ENCODE measurements at places on chromosomes 16 and 17.

GRCh38 chr17:74857191-74857590 lies 2.5 kb downstream of the GRIN2C start:
- DNase-seq: no peak

DNA sequence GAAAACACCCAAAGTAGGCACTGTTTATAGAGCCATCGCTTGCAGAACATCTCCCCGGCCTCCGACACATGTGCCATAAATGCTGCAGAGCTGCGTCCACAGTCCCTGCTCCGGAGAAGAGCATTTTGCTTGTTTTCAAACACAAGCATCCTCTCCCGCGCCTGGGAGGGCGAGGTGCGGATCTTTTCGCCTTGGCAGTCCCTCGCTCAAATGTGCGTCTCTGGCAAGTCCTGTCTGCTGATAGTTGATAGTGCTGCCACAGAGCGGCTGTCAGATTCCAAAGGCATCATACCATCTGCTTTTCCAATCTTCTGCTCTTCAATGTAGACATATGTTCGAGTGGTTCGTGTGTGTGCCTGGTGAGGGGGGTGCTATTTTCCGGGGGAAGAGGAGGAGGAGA lies 603.7 kb downstream of the MAF start:
- no peak for DNase-seq

DNA sequence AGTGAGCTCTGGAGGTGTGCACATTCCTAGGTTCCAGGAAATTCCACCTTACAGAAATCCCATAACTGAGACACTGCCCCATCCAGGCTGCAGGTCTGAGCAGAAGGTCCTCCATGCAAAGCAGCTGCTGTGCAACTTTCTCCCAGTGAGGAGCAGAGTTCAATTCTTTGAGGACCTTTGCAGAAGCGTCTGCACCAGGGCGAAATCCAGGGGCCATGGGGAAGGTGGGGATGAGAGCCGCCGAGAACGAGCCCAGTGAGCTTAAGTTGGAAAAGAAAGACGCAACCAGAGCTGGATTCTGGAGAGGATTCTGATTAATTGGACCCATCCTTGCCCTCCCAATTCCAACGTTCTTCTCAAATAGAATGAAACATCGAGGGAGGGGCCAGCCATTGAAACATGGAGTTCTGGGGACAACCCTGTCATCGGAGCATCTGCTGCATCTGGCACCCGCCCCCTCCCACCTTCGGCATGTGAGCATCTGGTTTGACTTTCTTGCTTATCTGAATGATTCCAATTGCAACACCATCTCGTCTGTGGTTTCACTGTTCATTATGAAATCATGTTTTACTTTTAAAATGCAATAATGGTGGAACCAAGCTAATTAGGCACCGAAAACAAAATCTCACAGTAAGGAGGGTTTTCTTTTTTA lies 190.6 kb upstream of the FOXF1 start:
- no peak for DNase-seq

- DNase-seq: no peak
Measured at GRCh38 chr16:87094556-87094865, 222.7 kb downstream of the C16orf95 start.

DNA sequence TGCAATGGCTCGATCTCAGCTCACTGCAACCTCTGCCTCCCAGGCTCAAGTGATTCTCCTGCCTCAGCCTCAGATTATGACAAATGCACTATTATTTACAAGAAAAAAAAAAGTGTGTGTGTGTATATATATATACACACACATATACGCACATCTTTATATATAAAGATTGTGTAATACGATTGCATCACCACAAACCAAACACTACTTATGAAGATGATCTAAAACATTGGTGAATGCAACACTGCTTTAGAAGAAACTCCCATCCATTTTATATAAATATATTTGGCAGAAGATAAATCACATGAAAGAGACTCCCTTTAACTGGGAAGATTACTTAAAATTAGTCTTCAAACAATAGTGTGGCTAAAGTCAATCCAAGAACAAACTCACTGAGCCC lies 96.7 kb downstream of the SYCE1L start:
- no peak for DNase-seq

DNA sequence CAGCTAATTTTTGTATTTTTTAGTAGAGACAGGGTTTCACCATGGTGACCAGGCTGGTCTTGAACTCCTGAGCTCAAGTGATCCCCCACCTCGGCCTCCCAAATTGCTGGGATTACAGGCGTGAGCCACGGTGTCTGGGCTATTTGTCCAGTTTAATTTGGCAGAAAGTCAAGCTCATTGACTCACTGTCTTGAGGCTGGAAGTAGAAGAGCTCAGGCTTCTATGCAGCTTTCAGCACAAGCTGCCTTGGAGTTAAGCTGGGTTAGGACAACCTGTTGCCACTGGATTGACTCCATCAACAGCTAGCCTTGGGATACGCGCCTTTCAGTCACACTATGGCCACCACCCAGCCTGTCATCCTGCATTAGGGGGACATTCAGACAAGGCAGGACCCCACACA lies 76.2 kb upstream of the DNAH17 start:
- DNase-seq: no peak

GRCh38 chr16:8644211-8645140 lies 23.0 kb downstream of the METTL22 start:
- no peak for DNase-seq

GRCh38 chr16:87407511-87408112 lies 15.5 kb downstream of the MAP1LC3B start:
- no peak for DNase-seq

DNA sequence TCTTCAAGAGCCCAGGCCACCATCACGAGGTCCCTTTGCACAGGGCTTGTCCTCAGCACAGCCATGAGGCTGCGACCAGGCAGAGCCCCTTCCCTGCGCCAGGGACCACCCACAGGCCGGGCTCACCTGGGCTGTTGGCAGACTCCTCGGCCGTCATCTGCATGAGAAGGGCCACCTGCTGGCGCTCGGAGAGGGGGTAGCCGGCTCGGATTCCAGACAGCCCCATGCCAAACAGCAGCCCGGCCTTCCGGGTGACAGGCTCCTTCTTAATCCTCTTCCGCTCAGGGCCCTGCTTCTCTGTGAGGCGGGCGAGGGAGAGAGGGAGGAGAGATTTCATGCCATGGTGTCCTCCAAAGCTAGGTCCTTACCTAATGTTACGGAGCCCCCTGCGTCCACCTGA lies 73.4 kb downstream of the ZNF778 start:
- no peak for DNase-seq

- DNase-seq: no peak
Measured at GRCh38 chr16:24102209-24102660, 153.9 kb upstream of the CACNG3 start.

DNA sequence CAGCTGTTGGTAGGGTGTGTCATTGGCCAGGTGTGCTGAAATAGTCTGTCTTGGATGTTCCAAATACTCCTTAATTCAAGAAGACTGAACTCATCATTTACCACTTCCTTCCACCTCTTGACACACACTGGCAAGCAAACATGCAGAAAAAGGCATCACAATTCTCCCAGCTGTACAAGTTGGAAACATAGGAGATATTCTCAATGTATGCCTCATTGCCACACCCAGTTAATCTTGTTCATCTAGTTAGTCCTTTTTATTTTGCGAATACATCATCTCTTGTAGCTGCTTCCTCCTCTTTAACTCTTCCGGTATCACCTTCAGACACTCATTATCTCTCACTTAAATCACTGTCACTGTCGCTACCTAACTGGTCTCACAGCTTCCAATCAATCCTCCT lies 75.1 kb upstream of the GOT2 start:
- DNase-seq: no peak

GRCh38 chr17:43398724-43399595 lies at the start of gene ARL4D:
TSS of gene ARL4D (plus strand) at chr17:43398993. CDS start at chr17:43399733, 740 bp downstream.
- DNase-seq: peak; percentile 50

DNA sequence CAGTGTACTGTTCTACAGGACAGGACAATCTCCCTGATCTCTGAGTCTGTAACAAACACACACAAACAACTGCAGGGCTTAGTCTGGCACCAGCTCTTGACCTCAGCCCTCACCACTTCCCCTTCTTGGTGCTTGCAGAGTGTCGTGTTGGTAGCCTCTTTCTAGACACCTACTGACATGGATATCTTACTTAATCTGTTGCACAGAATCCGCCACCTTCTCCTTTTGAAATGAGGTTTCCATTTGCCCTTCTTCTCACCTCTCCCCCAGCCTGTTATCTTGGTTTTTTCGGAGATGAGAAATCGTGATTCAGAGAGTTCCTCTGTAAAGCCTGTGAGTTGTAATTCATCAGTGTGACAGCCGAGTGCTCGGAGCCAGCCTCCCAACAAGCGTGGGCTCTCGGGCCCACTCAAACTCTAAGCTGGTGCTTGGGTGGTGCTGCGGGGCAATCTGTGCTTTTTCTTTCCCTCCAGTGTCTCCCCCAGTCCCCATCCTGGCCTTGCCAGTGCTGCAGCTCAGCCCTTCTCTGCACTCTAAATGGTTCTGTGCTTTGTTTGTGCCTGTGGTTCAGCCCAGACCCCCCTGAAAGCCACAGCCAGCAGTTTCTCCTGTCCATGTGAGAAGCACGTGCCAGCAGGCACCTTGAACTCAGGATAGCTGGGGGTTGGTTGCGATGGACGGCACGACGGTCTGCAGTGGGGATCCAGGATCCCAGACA lies 28.1 kb downstream of the KIAA0513 start:
- peak; percentile 74 for DNase-seq

DNA sequence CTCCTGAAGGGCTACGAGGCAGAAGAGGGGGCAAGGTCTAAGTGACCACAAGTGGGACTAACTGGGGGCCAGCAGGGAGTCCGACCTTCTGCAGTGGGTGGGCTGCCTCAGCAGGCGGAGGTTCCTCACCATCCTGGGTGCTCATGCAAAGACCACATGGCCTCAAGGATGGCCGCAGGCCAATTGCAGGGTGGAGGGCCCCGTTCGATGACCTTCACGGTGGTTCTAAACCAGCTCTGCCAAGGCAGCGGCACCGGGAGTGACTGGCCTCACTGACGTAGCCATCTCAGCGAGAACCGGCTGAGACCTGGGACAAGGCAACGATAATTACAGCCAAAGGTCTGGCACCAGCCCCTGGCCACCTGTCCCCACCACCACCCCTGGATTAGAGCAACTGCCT lies 5.7 kb downstream of the SMIM5 start:
- no peak for DNase-seq

DNA sequence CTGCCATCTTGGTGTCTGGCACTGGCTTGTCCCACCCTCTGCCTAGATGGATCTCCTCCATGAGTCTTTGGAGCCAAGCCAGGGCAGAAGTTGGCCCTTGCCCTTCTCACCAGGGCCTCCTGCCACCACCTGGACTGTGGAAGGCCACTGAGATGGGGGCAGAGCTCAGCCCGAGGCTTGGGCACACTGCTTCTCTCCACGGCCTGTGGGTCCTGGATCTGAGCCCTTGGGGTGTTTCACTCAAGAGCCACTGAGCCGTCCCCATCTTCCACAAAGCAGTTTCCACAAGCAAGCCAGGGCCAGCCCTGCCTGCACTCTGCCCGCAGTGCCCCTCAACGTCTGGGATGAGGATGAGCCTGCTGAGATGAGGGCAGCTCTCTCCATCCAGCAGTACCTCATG lies 16.7 kb upstream of the CD300A start:
- no peak for DNase-seq

GRCh38 chr16:66382966-66383299 lies 16.4 kb downstream of the CDH5 start:
- DNase-seq: no peak

DNA sequence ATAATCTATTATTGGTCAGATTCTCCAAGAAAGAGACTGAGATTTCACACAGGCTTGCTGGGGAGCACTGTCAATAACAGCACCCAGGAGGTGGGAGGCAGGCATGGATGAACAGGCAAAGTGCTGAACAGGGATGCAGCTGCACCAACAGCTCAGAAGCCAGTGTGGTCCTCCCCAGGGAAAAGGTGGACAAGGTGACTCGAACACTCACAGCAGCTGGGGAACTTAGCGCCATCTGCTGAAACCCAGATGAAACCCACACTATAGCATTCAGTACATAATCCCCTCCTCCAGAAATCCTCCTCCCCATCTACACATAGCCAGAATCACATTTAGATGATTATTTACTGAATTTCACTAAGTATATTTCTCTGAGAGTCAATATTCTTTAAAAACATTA lies 255.2 kb upstream of the WSB1 start:
- no peak for DNase-seq

DNA sequence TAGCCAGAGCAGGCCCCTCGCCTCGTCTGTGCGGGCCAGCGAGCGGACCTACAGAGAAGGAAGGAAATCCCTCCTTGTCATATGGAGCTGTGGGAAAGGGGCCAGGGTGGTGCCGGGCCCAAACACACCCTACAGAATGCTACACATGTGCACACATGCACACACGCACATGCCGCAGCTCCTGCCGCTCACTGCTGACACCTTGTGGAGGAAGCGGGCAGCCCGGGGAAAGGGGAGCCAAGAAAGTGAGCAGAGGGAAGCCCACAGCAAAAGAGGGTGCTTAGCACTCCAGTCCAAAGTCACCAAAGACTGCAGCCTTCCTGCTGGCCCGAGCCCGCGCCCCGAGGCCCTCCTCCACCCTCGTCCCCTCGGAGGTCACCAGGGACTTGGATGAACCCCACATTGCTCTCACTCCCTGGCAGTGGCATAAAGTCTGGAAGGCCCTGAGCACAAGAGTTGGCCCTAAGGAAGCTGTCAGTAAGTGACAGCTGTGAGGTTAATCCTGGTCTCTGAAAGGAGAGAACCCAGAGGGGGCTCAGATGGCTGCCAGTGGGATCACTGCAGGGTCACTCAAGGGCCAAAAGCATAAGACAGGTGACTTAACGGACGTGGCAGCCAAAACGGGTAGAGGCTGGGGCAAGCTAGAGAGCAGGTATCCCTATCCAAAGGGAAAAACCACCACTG lies 68.2 kb downstream of the MYO18A start:
- DNase-seq: peak; percentile 32

Measured in stimulated activated CD8-positive, alpha-beta memory T cell treated with anti-CD3 and anti-CD28 coated beads, Interleukin-7, amount 100 ng/mL, for 48 hours (primary cell).